ENCODE measurements at places on chromosomes 5 and 9.
A peak's percentile ranks its signal among the peaks of the same experiment; 100 is the strongest.

GRCh38 chr5:173314166-173314952, 13.9 kb downstream of the STC2 start:
- no peak for DNase-seq

GRCh38 chr5:139960723-139961383, 82.2 kb downstream of the NRG2 start:
- no peak for DNase-seq

- no peak for DNase-seq
These were observed 360.1 kb downstream of the DMAC1 start for GRCh38 chr9:7439355-7439995.

- DNase-seq: no peak
These were observed 271.3 kb downstream of the OSTF1 start for GRCh38 chr9:75359638-75360037.

GRCh38 chr5:144122641-144123040, 47.8 kb downstream of the YIPF5 start:
- DNase-seq: no peak

GRCh38 chr9:115456515-115456914, 338.6 kb upstream of the TNC start:
- DNase-seq: no peak

DNA sequence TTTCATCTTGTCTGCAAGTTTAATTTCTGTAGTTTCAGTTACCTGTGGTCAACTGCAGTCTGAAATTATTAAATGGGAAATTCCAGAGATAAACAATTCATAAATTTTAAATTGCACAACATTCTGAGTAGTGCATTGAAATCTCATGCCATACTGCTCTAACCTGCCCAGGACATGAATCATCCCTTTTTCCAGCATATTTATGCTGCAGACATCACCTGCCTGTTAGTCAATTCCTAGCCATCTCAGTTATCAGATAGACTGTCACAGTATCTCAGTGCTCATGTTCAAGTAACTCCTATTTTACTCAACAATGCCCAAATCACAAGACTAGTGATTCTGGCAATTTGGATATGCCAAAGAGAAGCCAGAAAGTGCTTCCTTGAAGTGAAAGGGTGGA, 223.0 kb upstream of the GRIA1 start:
- DNase-seq: no peak

- no peak for DNase-seq
These were observed 172.7 kb downstream of the GADD45G start for GRCh38 chr9:89777544-89777943.

DNA sequence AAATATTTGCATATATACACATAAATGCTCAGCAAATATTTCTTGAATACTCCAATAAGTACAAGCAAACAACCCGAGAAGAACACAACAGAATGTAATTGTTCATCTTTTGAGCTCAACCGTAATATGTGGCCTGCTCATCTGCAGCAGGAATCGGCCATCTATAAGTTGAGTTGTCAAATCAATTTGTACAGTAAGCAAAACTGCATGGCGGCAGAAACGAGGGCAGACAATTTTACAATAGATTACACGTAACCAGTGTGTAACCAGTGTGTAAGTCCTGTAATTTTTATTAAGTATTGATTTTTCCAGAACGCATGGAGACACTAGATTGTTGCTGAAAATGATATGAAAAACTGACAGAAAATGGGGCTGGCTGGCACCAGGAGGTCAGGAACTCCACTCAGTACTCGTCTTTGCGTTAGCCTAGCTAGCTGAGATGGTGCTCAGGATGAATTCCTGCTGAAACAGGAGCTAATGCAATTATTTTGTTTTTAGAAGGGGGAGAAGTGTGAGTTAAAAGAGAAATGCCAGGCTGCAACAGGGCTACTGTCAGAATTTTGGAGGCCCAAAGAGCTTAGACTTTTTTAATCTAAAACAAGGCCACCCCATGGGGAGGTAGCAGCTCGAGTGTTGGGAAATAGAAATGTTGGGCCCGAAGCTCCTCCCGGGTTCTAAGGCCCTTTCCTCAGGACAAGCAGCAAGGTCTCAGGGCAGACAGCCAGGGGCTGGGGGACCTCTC, 682 bp downstream of the DHX29 start:
- no peak for DNase-seq

DNA sequence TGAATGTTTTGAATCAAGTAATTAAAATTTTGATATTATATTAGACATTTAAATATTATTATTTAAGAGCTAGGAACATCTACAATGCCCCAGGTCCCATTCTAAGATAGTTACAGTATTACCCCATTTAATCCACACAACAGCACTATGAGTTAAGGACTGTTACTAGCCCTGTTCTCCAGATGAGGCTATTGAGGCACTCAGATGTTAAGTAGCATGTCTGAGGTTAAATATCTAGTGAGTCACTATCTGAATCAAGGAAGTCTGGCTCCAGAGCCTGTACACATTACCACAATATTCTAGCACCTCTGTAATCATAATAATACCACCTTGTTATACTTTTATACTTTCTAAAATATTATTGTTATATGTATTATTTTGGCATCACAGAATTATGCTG, 304.6 kb downstream of the PDE4D start:
- DNase-seq: no peak

DNA sequence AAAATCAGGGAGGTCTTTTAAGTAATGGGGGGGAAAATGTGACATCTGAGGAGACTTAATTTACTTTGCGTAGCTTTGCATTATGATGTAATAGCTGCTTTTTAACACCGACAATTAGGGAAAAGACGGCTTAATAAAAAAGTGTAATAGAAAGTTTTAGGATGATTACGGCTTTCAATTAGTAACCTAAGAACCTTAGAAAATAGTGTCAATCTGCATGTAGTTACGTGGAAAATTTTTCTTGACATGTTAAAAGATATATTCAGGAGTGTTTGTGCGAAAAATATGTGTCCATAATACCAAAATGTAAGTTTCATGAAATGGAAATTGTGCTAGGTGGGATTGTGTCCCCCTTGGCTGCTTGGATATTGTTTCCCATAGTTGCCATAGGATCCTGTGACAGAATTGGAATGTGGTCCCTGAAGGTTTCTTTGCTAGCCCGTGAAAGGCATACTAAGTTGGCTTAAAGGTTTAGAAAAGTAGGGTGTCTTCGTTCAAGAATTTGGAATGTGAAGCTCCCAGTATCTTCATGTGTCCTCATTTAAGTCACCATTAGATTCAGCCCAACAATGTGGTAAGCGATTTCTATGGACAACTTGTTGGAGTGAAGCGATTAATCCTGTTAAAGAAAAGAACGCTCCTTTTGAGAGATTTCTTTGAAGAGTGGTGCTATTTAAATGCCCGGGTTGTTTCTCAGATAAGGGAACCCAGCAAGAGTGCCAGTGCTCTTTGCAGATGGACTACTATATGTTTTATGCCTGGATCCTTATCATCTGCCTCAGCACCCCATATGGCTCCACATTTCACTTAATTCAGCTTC, 2.0 kb downstream of the RGMB start:
- no peak for DNase-seq

DNA sequence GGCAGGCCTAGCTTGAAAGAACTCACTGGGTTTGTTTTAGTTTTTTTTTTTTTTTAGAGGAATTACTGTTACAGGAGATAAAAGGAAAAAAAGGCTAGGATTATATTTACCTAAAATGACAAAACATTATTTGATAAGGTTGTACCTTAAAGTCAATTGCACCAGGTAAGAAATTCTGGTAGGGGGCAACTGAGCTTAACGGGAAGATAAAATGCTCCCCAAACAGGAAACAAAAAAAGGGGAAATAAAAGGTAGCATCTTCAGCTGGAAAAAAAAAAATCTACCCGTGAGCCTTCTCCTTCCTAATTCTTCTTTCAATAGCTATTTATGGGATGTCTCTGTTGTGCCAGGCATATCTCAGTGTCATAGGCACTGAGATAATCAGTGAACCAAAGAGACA, 164.5 kb downstream of the PIK3R1 start:
- DNase-seq: no peak

DNA sequence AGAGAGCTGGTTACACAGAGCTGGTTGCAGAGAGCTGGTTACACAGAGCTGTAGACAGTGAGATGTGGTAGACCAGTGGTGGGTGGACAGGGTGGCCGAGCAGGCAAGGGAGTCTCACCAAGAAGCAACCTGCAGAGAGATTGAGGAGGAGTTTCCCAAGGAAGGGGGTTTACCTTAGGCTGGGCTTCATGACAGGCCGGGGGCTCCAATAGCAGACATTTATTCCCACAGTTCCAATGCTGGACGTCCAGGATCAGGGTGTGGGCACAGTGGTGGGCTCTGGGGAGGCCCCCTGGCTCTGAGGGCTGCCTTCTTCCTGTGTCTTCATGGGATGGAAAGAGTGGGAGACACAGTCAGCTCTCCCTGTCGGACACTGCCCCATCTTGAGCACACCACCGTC, 386.9 kb upstream of the IRX4 start:
- no peak for DNase-seq

GRCh38 chr5:121399879-121400278, 451.8 kb upstream of the FTMT start:
- peak; percentile 1 for DNase-seq

GRCh38 chr9:90801241-90801972, at the start of gene SYK:
Gene SYK, plus strand, starts transcription at chr9:90801819. Its CDS starts 42,080 bp downstream, at chr9:90843899.
- no peak for DNase-seq

- DNase-seq: peak; percentile 15
These were observed 36.5 kb downstream of the ZCCHC7 start for GRCh38 chr9:37156781-37157356.

GRCh38 chr9:132175431-132175830, 13.6 kb downstream of the NTNG2 start:
- no peak for DNase-seq

GRCh38 chr5:59188419-59189225, 605.7 kb downstream of the RAB3C start:
- peak; percentile 82 for DNase-seq

DNA sequence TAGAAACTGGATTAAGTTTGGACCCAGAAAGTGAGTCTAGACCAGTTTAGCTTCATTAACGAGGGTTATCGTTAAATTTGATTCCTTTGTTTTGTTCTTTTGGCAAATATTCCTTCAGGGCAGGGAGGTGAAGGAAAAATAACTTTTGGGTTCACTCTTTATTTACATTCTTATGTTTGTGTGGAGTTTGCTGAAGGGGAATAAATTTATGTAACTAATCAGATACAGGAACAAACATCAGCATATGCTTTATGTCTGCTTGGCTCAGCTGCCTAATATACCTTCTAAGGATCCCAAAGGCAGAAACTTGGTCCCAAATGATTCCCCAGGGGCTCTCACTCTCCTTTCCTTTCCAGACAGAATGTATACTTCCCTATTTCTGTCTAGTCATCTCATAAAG, 132.4 kb downstream of the MCTP1 start:
- DNase-seq: no peak

DNA sequence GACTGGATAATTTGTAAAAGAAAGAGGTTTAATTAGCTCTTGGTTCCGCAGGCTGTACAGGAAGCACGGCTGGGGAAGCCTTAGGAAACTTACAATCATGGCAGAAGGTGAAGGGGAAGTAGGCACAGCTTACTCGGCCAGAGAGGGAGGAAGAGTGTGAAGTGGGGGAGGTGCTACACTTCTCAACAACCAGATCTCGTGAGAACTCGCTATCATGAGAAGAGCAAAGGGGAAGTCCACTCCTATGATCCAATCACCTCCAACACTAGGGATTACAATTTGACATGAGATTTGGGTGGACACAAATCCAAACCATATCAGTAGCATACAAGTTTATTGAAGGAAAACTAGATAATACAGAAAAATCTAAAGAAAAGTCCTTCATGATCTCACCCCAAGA, 39.9 kb downstream of the NEURL1B start:
- no peak for DNase-seq

- no peak for DNase-seq
These were observed 70.8 kb downstream of the PRELID2 start for GRCh38 chr5:145764325-145764724.

DNA sequence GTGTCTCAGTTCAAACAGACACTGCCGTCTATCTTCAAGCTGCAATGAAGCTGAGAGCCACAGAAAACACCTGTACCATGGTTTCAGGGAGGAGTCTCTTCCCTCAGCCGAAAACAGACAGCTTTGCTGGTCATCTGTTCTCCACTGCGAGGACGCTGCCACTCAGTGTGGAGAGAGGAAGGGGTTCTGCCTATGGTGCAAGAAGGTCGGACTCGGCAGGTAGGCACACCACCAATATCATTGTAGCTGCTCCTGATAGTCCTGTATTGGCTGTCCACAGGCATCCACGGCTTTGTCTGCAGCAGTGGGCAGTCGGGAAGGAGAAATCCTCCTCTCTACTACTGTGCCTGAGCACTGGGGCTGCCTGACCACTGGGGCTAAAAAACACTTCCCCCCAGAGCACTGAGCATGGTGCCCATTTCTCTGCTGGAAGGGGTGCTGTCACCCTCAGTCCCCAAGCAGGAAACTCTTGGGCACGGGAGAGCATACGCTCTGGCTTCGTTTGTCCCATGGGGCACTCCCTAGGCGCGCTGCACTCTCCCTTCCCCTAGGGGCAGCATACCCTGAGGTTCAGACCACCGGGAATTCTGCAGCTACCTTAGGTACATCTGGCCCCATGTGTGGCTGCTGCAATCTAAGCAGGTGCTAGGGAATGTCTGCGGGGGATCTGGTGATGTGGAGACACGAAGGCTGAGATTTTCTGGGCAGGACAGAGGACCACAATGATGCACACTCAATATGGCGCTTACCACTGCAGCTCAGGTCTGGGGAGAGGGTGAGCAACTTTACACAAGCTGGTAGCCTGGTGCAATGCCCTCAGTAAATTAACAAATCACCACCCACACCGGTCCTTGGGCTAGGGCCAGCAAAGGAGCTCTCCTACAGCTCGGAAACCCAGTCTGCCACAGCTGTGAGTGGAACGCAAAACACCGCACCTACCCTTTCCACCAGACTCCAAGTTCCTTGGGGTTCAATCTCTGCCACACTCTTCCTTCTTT, 880.9 kb upstream of the SEMA6A start:
- DNase-seq: no peak

DNA sequence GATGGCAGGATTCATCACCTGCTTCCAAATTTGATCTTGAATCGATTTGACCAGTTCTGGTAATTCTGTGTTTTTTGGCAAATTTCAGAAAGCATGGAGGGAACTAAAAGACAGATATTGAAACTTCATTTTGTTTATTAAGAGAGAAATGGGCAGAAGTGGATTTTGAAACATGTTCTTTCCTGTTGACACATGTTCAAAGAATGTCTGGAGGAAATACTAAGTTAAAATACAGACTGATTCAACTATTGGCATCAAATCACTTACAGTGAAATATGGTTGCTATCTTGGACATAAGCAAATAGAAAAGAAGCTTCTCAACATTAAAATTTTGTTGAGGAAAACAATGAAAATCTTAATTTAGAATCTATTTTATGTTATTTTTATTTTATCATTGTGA, 19.3 kb upstream of the GZMK start:
- DNase-seq: no peak
